D341Med (cell line): ENCODE measurements at places on chromosomes 6 and 20.
A peak's percentile ranks its signal among the peaks of the same experiment; 100 is the strongest.

GRCh38 chr20:17586250-17586649 is 16.4 kb downstream of the DSTN start:
- DNase-seq: no peak

DNA sequence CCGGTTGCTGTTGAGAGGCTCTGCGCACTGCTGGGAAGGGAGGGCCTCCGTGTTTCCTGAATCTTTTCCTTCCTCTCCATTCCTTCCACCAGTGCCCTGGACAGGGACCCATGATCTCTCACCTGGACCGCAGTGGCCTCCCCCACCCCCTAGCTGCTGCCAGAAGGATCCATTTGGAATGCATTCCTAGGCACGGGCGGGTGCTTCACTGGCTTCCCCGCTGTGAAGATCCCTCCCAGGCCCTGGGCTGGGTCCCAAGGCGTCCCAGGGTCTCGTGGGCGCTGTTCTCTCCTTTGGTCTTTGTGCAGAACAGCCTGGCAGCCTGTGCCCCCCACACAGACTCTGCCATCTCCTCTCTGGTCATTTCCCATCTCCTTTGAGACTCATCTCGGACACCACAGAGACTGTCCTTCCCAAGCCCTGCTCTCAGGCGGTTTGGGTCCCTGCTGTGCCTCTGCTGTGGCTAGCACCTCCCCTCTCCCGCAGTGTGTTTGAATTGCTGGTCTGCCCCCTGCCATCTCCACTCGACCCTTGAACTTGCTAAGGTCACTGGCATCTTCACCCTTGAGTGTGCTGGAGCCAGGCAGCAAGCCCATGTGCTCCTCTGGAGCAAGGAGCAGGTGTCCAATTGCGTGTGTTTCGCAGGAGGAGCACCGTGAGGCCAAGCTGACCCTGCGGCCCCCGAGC is 59.0 kb downstream of the TCP11 start:
- no peak for DNase-seq

- no peak for DNase-seq
Measured at GRCh38 chr20:61193164-61193563, 58.9 kb upstream of the CDH4 start.

DNA sequence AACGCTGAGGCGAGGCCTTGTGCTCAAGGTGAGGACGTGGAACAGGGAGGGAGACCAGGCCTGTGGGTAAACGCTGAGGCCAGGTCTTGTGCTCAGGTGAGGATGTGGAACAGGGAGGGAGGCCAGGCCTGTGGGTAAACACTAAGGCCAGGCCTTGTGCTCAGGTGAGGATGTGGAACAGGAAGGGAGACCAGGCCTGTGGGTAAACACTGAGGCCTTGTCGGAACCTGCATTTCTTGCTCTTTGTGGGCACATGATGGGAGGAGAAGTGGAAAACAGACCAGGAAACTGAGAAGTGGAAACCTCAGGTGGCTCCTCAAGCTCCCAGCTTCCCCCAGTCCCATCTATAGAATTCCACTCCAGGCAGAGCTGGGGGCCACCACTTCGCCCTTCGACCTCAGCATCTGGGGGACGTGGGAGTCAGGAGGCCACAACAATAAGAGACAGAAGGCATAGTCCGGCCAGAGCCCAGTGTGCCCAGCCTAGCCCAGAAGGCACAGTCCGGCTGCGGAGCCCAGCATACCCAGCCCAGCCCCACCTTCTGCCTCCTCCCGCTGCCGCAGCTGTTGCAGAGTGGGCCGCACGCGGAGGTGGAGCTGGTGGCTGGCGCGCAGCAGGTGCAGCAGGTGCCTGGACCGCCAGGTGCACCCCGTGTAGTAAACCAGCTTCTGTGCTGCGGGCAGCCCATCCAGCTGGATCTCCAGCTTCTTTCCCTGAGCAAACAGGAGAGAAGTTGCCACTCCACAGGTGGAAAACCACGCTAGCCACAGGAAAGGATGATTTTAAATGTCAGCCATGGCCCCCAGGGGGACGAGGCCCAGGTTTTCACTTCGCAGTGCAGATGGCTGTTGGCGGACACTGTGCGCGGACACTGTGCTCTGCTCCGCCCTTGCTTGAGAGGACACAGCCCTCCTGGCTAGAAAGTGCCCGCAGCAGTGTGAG is 17.5 kb downstream of the FRMD1 start:
- DNase-seq: no peak

GRCh38 chr20:25054995-25055629 is 2.8 kb downstream of the ACSS1 start:
- no peak for DNase-seq

DNA sequence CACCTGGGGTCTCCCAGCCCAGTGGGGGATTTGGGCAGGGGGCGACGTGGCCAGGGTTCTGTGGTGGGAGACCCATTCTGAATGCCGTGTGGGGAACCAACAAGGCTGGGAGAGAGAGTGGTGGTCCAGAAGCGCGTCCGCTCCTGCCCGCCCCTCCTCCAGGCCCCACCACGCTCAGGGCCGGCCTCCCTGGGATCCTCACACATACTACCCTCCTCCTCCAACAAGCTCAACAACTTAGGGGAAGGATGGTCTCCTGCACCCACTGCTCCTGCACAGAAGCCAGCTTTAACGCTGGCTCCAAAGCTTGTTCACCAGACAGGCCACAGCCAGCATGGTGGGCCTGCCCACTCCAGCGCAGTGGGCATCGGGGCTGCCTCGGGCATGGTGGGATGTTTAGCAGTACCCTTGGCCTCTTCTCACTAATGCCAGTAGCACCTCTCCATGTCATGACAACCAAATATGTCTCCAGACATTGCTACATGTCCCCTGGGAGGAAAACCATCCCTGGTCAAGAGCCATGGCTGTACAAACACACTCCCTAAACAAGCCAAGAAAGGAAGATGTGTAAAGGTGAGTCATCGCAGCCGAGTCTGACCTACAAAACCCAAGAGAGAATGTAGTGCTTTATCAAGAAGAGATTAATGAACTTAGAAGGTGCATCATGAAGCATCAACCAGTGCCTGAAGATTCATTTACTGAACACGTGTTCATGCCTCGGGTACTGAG is 75.7 kb downstream of the BMP7 start:
- no peak for DNase-seq

DNA sequence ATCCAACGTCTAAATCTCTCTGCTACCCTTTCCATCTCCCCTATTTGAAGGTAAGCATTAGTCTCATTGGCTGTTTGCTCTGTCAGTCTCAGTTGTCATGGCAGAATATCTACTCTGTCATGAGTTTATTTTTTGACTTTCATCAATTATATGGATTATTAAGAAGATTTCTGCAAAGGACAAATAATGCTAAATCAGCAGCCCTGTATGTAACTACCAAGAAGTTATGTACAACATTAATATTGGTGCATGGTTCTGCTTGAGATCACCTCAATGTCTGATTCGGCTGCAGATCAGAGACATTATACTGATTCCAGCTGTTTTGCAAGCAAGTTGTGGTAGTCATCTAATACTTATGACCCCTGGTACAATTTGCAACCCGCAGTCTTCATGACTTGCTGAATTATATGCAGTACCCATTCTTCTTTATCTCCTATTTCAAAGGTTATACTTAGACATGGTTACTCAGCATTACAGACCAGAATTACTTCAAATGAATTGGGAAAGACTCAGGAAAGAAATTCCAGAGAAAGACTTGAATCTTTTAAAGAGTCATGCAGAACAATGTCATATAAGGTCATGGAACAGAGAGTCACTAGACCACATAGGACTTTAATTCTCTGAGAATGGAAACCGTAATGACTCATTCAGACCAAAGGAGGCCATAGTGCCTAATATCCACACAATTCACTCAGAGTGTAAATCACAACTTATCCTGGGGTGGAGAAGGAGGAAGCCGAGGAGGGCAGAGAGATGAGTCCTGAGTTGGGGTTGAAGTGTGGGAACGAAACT is 201.4 kb downstream of the IBTK start:
- DNase-seq: no peak

DNA sequence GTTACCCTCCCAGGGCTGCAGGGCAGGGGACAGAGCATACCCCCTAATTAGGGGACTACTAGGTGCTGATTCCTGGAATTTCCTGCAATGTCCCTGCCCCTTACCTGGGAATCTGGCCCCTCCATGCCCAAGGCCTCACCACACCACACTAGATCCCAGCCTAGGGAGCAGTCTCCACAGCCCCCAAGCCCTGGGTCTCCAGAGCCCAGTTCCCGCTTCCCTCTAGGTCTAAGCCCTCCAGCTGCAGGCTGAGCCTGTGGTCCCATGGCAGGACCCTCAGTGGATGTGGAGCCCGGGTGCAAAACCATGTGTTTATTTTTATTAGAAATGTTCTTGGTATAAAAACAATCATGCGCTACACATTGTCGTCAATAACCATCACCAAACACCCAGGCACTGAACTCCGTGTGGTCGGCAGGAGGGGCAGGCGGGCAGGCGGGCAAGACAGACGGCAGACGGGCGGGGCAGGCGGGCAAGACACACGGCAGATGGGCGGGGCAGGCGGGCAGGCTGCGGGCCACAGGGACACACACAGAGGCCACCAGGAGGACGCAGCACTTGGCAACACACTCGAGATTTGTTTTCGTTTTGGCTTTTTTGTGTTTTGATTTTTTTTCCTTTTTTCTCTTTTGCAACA is 124.2 kb downstream of the GRM4 start:
- peak; percentile 65 for DNase-seq

- DNase-seq: no peak
Measured at GRCh38 chr6:46129291-46129628, 529 bp upstream of the ENPP4 start.

DNA sequence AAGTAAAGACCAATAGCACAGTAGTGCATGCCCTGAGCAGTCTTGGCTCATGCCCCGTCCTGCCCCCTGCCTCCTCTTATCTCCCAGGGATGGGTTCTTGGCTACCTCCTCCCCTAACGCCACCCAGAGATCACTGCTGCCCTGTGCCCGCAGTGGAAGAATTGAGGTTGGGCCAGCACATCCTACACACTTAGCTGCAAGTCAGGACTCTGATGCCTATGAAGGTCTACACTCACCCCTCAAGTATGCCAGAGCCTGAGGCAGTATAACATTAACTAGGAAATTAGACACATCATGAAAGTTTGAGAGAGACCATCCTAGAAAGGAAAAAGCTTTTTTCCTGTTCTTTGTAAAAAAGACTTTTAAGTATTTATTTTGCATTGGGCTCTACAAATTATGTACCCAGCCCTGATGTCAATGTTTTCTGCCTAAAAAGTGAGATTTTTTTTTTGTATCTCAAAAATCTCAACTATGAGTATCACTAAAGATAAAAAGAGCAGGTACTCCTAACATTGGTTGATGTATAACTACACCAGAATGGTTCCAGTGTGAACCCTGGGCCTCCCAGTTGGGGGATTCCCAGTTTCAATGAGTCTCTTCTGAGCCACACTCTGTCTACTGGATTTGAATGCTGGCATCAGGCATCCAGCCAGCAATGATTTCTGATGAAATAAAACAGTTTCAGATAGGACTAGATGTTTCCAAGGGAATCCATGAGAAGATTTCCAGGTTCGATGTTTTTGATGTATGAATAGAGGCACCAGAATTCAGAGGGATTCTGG is 115.4 kb downstream of the ISM1 start:
- DNase-seq: no peak

GRCh38 chr20:36205026-36205425 is 31.3 kb upstream of the AAR2 start:
- no peak for DNase-seq

- peak; percentile 28 for DNase-seq
Measured at GRCh38 chr6:133512410-133513016, 271.4 kb downstream of the EYA4 start.
